T-helper 1 cell (primary cell): ENCODE measurements at places on chromosomes 1 and 21.

- no peak for DNase-seq
Measured at GRCh38 chr1:51190961-51191360, 45.1 kb upstream of the RNF11 start.

DNA sequence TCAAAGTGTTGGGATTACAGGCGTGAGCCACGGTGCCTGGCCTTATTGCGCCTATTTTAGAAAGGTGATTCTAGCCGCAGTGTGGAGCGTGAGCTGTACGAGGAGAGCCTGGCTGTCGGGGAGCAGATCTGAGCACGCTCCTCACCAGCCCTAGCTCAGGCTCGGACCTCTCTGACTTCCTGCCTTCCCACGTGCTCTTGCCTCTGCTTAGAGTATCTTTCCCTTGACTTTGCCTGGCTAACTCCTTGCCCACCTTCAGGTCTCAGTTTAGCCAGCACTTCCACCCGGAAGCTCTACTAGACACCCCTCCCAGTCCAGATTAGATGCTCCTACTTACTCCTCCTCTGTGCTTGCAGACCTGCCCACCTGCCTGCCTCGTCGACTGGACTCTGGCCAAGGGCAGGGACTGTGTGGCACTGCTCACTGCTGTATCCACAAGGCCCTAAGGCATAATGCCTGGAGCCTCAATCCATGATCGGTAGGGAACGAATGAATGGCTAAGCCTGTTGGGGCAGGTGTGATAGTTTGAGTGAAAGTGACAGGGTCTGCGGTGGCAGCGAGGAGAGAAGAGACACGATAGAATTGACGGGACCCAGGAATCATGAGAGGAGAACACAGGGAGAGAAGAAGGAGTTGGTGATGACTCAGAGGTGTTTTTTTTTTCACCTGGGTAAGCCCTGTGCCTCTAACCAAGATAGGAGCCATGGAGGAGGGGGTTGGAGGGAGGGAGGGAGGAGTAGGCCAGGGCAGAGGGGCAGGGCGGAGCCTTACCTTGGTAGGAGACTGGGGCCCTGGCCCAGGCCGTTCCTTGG is 28.1 kb upstream of the WASF2 start:
- DNase-seq: no peak

DNA sequence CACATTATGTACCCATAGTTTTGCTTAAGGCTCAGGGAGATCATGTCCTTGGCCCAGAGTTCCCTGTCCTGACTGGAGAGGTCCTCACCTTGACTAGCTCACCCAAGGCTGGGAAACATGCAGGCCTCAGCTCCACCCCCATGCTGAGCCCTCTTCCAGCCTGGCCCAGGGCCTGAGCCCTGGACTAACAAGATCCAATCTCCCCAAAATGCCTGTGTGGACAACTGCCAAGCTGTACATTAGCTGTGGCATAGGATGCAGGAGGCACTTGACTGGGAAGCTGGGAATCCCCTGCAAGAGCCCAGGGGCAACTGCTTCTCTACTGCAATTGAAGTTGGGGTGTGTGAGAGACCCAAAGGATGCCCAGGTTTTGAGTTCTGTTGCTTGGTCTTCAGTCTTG is 2.1 kb downstream of the LINGO4 start:
- DNase-seq: no peak

GRCh38 chr1:18463984-18464664 is 16.6 kb upstream of the KLHDC7A start:
- no peak for DNase-seq

DNA sequence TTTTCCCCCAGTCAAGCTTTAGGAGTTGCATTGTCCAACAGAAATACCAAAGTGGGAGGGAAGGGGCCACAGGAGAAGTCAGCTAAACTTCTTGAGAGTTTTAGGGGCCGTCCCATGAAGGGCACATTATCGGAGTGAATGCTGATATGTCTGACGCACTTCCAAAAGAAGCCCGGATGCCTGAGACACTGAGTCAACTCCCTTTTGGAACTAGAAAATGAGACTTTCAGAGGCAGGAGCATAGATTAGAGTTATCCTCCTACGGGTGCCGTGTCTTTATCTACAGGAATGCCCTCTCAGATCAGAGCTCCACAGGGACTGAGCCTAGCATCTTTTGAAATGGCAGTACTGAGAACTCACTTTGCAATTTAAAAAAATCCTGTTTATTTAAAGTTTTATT is 13.1 kb downstream of the ACTN2 start:
- DNase-seq: no peak

DNA sequence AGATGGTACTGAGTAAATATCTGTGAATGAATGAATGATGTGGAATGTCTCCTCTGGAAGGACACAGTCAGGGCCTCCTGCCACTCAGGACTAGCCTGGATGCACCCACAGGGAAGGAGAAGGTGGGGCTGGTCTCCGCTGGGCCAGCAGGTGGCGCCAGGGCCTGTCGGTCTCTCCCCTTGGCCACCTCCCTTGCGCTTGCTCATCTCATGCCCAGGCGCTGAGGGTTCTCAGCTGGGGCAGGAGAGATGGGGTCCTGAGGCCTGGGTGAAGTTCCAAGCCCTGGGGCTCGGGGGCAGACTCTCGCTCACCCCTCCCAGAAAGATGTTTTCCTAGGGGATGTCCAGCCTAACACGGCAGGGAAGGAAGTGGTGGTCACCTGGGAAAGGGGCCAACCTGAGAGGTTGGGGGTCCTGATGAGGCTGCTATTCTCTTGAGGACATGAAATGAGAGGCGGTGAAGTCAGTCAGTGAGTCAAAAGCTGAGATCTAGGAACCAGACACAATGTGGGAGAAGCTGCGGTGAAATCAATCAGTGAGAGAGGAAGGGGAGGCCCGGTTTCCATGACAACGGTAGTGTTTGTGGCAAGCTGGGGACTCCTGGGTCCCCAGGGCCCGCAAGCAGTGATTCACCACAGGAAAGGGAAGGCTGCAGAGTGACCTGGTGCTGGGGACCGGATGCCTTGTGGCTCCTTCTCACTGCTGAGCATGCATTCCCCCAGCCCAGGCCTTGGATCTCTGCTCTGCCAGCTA is 14.6 kb upstream of the MEX3A start:
- DNase-seq: peak; percentile 85

GRCh38 chr1:27153549-27153886 is 1.4 kb downstream of the SLC9A1 start:
- no peak for DNase-seq

DNA sequence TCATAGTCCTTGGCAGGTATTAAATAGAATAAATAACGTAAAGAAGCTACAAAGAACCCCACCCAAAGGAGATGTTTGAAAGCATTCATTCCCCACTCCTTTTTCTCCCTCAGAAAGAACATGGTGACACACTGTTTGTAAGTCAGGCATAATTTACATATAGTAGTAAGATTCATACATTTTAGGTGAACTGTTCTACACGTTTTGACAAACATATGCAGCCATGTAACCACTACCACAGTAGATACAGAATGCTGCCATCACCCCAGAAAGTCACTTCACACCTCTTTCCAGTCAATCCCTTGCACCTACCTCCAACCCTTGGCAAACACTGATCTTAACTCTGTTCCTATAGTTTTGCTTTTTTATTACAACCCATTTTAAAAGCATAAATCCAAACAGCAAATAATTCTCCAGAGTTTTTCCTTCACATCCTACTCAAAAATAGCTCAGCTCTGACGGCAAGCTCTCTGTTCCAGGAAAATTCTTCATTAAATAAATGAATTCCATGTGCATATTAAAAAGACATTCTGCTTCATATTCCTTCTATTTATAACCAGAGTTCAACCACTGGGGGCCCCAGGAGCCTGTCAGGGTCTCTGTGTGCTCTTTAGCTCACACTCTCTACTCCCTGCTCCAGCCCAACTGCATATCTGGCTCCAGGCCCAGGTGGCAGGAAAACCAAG is 258.8 kb downstream of the PLPP3 start:
- DNase-seq: no peak

GRCh38 chr1:81237473-81238089 is 563.2 kb upstream of the ADGRL2 start:
- DNase-seq: no peak

- DNase-seq: no peak
Measured at GRCh38 chr1:13583595-13583965, at the start of gene PDPN. PDPN (plus strand) TSS chr1:13583832; CDS start chr1:13584034, 202 bp downstream.

GRCh38 chr1:119978018-119978505 is 81.7 kb upstream of the ADAM30 start:
- DNase-seq: no peak

- DNase-seq: no peak
Measured at GRCh38 chr1:58574816-58575215, 2.2 kb downstream of the TACSTD2 start.

- no peak for DNase-seq
Measured at GRCh38 chr1:155261493-155261851, 688 bp downstream of the SCAMP3 start.

GRCh38 chr1:244094880-244095528 is 43.9 kb downstream of the ZBTB18 start:
- no peak for DNase-seq

DNA sequence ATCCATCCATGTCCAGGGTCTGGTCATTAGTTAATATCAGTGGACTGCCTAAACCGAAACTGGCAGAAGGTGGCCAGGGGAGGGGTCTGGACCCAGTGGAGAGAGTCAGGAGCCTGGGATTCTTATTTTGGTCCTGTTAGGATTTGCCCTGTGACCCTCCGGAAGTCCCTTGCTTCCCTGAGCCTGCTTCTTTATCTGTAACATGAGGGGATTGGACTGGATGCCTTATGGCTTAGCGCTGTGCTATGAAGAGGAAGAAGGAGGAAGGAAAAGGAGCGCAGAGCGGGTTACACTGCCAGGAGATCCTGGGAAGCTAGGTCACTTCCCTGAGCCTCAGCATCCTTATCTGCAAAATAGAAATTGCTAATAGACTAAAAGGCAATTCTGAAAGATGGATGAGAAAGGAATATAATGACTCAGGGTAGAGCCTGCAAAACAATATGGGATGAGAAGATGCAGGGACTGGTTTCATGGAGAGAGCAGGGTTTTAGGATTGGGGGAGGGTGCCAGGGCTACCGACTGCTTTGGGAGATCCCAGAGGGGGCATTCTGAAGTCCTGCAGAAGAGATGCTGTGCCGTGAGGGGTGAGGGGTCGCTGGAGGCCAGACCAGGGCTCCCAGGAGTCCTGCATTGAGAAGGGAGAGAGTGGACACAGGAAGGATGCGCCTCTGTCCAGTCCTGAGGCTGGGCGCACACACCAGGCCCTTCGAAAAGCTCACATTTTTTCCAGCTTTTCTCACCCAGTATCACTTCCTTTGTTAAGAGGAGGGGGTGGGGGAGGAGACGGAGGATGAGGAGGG is 460 bp upstream of the ADORA1 start:
- no peak for DNase-seq

- DNase-seq: no peak
Measured at GRCh38 chr21:44935533-44935927, 4.3 kb upstream of the SLX9 start.

- DNase-seq: no peak
Measured at GRCh38 chr1:218813237-218813636, 360.4 kb upstream of the LYPLAL1 start.

DNA sequence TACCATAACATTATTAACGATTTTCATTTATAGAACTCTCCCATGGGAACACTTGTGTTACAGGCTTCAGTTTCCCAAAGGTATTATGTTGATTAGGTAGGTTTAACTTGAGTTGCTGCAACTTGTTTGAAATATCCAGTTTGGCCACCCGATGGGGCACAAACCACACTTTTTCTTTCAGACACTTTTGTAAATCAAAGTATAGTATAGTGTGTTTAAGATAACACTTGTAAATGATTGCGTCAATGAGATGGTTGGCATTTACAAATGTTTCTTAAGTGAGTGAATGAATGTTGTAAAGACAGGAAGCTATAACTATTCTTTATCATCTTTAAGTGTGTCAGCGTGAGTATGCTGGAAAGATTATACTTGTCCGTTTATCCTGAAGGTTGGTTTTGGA is 4.3 kb downstream of the XPR1 start:
- no peak for DNase-seq

- no peak for DNase-seq
Measured at GRCh38 chr21:20570824-20571232, 427.4 kb upstream of the NCAM2 start.
